ENCODE measurements at places on chromosomes 3 and 15.

DNA sequence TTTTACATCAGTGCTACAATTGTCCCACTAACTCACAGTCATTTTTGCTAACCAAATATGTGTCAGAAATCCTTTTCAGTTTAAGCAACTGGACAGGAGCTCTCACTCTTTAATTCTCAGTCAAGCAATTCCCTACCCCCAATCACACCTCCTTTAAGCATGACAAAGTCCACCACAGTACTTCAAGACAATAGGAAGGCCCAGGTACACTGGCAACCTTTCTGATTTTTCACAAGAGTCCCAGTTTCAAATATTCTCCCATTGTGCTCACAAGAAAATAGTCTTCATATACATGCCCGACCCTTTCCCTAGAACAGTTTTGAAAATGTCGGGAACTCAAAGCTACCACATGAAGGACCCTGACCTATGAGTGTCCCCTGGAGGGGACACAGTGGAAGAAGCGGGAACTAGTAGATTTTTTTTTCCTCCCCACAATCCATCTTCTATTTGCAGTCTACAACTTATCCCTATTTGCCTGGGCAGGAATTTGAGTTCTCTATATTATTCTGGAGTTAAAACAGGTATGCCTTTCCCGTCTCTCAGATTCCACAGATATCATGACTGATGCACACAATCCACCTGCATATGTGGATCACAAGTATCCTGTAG lies 413.5 kb downstream of the TIGIT start:
- DNase-seq, result no peak

- DNase-seq, result no peak
These were observed 62.8 kb downstream of the SGO1 start for GRCh38 chr3:20123131-20123652.

DNA sequence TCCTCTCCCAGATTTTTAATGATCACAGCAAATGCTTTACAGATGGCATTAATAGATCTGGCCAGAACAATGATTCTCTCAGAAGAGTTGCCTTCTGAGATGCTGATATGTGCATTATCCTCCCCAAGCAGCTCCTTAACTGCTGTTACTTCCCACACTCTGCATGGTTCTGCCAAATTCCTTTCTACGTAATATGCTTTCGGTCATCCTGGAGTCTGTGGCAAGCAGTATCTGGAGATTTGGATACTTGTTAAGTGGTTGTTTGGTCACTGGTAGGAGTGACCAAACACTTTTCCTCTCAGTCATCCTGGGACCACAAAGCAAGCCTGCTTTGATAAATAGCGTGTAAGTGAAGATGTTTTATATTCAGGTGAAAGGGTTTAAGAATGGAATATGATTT lies 71.1 kb upstream of the CCNL1 start:
- DNase-seq, result no peak

GRCh38 chr3:16504242-16504641 lies 9.3 kb downstream of the RFTN1 start:
- DNase-seq, result no peak

DNA sequence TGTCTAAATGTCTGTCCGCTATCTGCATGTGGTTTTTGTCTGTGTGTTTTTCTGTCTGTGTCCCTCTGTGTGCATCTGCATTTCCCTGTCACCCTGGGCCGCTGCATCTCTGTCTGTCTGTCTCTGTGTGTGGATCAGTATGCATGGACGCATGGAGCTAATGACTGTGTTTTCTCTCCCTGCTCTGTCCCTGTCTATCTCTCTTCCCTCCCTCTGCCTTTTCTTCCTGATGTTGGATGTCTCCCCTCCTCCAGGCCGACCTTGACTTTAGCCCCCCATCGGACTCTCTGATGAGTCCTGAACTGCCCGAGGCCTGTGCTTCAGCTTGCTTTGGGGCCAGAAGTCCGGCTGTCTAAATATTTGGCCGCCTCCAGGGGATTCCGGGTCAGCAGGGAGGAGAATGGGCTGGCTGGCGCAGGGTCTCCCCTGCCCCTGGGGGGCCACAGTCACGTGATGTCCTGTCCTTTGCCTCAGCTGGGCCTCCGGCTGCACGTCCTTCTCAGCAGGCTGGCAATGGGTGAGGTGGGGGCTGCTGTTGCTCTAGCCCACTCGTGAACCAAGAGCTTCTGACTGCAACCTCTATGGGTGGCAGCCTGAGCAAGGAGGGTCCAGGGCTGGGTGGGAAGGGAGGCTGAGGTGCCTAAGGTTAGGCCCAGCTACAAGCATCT lies 3.7 kb downstream of the SLC38A3 start:
- DNase-seq, result no peak

DNA sequence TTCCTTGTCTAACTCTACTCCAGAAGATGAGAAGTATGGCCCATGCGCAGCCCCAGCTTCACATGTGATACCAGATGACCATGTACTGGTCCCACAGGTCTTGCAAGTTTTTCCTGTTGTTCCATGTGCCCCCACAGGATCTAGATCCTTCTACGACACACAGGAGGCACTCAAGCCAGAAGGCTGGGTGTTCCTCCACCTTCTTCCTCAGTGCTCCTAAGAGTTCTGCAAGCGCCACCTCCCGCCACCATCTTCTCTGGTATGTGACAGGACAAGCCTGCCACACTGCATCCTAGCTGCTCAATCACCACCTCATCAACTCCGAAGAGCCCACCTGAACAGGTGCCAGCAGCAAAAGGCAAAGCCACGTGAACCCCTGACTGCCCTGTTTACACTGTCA lies 43.1 kb downstream of the XXYLT1 start:
- no peak for DNase-seq

DNA sequence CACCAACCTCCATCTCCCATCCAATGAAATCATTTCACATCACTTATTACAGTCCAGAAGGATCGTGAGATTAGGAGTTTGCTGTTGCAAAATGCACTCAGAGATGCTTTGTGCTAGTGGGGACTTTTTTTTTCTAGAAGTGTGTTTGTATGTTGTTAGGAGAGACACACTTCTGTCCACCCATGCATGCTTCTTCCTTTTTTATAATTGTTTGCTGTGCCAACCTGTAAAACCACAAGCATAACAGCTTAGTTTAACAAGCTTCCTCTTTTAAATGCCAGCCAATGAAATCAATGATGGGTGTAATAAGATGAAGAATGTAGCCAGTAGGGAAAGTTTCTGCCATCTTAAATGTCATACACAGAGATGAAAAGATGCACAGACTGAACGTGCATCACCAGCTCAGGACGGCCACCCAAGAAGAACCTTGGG lies 305.6 kb upstream of the STT3B start:
- no peak for DNase-seq

GRCh38 chr15:70358871-70359647 lies 261.3 kb upstream of the TLE3 start:
- DNase-seq, result no peak

DNA sequence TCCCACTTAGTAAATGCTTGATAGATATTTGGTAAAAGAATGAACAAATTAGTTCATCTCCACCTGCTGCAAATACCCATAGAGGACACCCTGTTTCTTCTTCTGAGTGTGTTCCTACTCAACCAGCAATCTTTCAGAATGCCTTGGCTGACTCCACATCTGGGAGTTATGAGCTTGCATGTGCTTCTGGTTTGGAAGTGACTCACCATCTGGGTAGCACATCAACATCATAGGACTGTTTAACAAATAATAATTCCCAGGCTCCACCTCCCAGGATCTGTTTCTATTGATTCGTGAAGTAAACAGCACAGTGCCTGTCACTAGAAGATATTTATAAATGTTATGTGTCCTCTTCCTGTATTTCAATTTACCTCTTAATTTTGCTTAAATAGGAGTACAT lies 580.1 kb downstream of the ROBO2 start:
- DNase-seq, result no peak

DNA sequence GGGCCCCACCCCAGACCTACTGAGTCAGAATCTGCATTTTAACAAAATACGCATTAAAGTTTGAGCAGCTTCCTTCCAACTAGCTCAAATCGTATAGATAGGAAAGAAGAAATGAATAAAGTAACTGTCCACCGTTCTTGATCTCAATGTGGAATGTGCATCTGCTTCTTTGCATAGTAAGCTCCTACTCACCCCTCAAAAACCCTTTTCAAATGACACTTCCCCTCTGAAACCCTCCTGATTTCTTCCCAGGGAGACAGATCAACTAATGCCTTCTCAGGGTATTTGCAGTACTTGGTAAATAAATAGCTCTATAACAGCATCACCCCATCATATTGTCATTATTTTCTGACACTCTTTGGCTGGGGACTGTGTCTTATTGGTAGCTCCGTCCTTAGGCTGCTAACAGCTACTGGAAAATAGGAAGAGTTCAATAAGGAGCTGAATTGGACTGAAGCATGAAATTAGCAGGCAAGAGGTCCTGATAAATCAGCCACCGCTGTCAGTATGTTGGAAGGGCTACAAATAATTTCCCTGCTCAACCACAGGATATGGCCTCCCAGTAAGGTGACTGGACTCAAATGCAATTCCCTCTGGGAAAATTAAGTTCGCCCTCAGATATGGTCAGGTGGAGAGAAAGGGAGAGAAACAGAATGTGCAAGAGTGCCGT lies 10.2 kb downstream of the OXTR start:
- DNase-seq, result no peak

GRCh38 chr3:113194823-113195401 lies 16.4 kb upstream of the BOC start:
- no peak for DNase-seq

Data from SW 1271 (cell line).